AG09309 (cell line): ENCODE measurements at places on chromosomes 7 and 10.
A peak's percentile ranks its signal among the peaks of the same experiment; 100 is the strongest.

GRCh38 chr7:26531926-26532325 lies 240.3 kb downstream of the SNX10 start:
- no peak for DNase-seq

DNA sequence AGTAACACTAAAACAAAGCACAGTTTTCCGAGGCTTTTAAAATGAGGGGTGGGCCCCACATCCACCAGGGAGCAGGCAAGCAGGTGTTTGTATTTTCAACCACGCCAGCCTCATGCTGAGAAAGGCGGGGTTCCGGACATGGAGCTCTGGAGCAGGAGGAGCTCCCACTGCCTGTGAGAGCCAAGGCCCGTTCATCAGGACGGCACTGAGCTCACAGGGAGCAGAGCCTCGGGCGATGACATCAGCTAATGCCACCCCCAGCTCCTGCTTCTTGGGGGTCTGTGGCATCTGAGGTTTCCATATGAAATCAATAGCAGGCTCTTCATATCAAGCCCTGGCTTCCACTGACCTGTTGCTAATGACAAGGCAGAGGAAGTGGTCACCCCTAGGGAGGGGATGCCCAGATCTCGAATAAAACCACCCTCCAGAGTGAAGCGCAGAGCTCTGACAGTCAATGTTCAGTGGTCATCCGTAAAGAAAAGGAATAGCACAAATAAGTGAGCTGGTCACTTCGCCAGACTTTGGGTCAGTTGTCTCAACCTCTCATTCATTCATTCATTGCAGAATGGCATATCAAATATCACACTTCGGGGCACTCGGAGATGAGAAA lies 89.1 kb downstream of the TNS3 start:
- no peak for DNase-seq

- DNase-seq: no peak
Measured at GRCh38 chr10:49609283-49610113, 612 bp upstream of the SLC18A3 start.

DNA sequence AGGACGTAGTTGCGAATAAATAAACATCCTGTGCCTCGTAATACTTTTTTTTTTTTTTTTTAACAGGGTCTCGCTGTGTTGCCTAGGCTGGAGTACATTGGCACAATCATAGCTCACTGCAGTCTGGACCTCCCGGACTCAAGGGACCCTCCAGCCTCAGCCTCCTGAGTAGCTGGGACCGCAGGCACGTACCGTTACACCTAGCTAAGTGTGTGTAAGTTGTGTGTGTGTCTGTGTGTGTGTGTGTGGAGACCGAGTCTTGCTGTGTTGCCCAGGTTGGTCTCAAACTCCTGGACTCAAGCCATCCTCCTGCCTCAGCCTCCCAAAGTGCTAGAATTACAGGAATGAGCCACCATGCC lies 573 bp upstream of the PON2 start:
- DNase-seq: no peak

- DNase-seq: peak; percentile 46
Measured at GRCh38 chr10:27525819-27526218, 21.7 kb downstream of the RAB18 start.

DNA sequence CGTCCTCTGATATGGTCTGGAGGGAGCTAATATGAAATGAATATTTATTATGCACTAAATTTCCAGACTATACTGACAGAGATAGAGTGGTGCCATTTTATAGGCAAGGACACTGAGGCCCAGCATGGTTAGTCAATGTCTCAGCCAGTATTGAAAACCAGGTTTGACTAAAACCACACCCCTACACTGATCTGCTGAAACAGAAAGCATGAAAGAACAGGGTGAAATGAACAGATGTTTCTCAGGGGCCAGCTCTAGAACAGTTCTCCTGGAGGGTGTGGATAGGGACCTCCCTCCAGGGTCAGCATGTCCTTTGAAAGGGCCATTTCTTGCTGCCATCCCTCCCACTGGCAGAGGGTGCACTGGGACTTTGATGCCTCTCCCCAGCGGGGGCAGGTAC lies 700.5 kb downstream of the GRID1 start:
- DNase-seq: no peak

DNA sequence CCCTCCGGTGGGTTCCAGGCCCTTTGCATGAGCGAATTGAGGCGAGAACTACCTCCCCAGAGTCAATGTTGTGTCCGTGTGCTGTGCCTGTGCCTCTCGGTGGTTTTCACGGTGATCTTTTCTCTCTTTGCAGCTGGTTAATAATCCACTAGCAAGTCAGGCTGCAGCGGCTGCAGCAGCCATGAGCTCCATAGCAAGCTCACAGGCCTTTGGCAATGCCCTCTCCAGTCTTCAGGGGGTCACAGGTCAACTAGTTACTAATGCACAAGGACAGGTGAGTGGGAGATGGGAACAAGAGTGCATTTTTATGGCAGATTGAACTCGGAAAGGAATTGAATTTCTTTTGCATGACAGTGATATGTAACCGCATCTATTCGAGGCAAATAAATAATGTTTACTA lies 159.7 kb upstream of the YAE1 start:
- DNase-seq: no peak

DNA sequence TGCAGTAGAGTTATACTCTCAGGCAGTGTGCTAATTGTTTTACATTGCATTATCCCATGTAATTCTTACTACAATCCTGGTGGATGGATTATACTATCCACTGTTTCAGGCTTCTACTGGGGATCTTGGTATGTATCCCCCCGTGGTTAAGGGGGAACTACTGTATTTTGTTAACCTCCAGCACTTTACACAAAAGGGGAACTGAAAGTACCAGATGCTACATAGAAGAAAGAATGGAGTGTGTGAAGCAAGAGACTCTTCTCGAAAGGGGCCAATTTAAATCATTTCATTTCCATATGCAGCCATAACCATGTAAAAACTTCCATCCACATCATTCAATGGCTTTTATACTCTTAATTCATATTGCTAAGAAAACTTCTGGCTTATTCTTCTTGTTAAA lies 69.4 kb downstream of the C1GALT1 start:
- DNase-seq: no peak

DNA sequence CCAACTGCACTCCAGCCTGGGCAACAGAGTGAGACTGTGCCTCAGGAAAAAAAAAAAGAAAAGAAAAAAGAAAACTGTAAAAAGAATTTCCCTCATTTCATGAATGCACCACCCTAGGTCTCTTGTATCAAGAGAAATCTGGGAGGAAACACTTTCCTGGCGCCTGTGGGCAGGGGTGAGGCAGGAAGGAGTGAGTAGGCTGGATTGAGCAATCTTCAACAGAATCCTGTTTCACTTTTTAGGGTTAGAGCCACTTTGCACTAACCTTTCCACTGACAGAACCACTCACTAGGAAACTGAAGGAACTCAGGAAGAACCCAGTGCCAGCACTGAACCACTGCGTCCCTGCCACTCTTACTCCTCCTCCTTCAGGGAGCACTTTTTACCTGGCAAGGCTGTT lies 282.1 kb downstream of the CCDC3 start:
- DNase-seq: no peak
